Endodermal cell (in vitro differentiated cells): ENCODE measurements at places on chromosomes 12 and 14. TPM values are rescaled to one million over a fixed set of nuclear protein-coding genes. Genes with fewer than 3 reads are reported as not detected.

DNA sequence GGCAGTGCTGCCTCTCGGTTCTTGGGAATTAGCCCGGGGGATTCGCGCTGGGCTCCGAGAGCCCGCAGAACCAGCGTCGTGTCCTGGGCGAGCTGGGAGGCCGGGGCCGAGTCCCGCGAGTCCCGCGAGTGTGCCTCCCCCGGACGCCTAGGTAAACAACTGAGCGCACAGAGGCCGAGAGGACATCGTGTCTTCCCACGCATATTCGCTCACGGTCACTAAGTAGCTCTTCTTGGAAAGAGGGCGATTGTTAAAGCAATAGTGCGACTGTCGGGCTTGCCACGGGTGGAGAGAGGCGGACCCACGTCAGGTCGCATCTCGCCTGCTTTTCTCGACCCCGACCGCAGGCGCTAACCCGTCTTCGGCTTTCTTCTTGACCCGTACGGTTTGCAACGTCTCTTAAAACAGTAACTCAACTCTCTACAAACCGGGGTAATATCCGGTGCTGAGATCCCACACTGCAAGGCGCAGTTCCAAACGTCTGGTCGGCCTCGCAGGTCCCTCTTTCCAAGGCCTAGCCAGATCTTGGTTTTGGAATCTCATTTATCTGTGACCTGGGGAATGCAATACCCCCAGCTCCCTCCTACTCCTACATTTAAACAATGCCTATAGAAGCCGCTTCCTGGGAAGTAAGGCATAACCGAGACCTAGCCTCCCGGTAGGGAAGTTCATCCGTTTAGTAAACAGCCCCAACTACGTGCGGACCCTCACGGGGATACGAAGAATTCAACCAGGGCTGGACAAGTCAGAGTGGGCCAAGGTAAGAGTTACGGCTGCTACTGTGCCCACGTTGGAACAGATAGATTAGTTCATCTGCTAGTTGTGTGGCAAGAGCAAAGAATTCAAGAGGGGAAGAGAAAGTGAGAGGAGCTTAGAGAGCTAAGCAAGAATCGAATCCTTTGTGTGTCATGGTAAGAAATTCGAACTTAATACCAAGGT lies 736 bp upstream of the PHLDA1 start:
- peak overlapping the region; percentile 90 for H3K4me3 ChIP-seq
- no peaks in the 10 kb centered on the region for H3K36me3 ChIP-seq
- H3K27me3 ChIP-seq: no peaks in the 10 kb centered on the region
- H3K4me1 ChIP-seq: peaks cover 4% of the 10 kb centered on the region

DNA sequence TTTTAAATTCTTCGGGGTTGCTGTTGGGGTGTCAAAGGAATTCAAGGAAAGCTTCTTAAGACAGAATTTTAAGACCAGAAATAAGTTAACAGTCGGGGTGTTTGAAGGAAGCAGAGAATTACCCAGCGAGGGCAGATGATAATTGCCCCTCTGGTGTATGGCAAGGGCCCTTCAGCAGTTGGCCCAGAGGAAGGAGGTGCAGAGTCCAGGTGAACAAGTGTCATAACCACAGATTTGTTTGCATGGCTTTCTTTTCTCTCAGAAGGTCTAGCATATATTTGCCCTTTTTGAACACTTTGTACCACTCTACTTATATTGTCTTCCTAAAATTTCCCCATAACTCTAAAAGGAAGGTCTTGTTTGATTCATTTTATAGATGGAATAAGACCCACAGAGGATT lies 1.8 kb downstream of the PDE6H start:
- no peaks in the 10 kb centered on the region for H3K36me3 ChIP-seq
- no peak for DNase-seq
- peaks cover 3% of the 10 kb centered on the region for H3K4me1 ChIP-seq
- no peak overlapping the region for H3K27ac ChIP-seq
- H3K4me3 ChIP-seq: no peak overlapping the region

GRCh38 chr14:67140556-67140955 lies 48.7 kb upstream of the GARIN2 start:
- H3K36me3 ChIP-seq: no peaks in the 10 kb centered on the region
- no peak overlapping the region for H3K4me3 ChIP-seq
- H3K27ac ChIP-seq: no peak overlapping the region
- H3K27me3 ChIP-seq: no peaks in the 10 kb centered on the region
- DNase-seq: no peak
- no peaks in the 10 kb centered on the region for H3K4me1 ChIP-seq

DNA sequence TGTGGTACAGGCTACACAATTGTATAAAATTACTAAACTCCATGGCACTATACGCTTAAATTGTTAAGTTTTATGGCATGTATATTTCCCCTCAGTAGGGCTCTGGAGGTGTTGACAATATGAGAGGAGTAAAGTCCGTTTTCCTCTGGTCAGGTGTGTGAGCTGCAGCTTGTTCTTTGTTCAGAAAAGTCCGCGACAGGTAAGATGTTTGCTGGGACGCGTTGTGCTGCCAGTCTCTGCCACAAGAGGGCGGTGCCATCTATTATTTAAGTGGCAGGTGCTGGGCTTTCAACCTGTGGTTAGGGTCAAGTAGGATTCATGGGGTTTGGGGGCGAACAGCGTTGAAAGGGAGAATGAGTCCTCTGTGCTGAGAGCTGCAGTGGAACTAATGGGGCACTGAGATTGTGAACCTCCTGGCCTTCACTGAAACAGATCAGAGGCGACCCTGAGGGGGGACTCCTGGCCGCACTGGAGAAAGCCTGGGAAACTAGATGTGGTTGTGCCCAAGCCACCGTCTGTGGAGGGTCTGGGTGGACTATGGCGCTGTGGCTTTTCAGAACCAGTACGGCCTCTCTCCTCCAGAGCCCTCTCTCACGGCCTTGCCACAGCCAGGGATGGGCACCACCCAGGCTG lies 179.0 kb downstream of the SLC15A4 start:
- peak; percentile 96 for DNase-seq
- no peaks in the 10 kb centered on the region for H3K36me3 ChIP-seq
- H3K27ac ChIP-seq: no peak overlapping the region

DNA sequence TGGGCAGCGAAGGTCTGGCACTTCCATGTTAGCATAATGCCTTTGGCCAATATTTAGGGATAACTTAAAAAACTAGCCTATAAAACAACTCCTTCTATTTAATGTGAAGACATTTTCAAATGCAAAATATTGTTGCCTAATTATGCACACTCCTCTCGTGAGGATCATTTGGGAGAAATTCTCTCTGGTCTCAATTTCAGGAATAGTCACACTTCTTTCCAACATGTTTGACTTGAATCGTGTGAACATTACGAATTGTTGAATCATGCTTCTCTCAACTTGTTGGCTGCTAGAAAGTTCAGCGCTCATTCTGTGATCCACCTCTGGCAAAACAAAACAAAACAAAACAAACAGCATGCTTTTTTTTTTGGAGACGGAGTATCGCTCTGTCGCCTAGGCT lies 313.2 kb downstream of the SEC23A start:
- no peaks in the 10 kb centered on the region for H3K36me3 ChIP-seq
- no peak overlapping the region for H3K27ac ChIP-seq
- no peak for DNase-seq
- H3K4me1 ChIP-seq: peaks cover 7% of the 10 kb centered on the region
- no peak overlapping the region for H3K4me3 ChIP-seq
- no peaks in the 10 kb centered on the region for H3K27me3 ChIP-seq

DNA sequence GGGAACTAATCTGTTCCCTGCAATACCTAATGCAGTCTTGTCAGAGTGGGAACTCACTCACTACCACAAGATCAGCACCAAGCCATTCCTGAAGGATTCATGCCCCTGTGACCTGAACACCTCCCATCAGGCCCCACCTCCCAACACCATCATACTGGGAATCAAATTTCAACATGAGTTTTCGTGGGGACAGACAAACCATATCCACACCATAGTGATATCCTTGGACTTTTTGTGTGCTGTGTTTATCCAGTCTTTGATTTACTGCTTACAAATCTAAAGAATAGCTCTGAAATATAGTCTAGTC lies 243.5 kb downstream of the FBXL14 start:
- H3K27ac ChIP-seq: no peak overlapping the region
- no peaks in the 10 kb centered on the region for H3K27me3 ChIP-seq
- peaks cover 4% of the 10 kb centered on the region for H3K36me3 ChIP-seq
- DNase-seq: no peak
- no peak overlapping the region for H3K4me3 ChIP-seq
- no peaks in the 10 kb centered on the region for H3K4me1 ChIP-seq

- H3K27me3 ChIP-seq: no peaks in the 10 kb centered on the region
- no peak overlapping the region for H3K27ac ChIP-seq
- peaks cover 9% of the 10 kb centered on the region for H3K4me1 ChIP-seq
- no peak overlapping the region for H3K4me3 ChIP-seq
- peaks cover 63% of the 10 kb centered on the region for H3K36me3 ChIP-seq
- DNase-seq: no peak
Measured at GRCh38 chr12:65838330-65838976, 14.2 kb downstream of the HMGA2 start.

DNA sequence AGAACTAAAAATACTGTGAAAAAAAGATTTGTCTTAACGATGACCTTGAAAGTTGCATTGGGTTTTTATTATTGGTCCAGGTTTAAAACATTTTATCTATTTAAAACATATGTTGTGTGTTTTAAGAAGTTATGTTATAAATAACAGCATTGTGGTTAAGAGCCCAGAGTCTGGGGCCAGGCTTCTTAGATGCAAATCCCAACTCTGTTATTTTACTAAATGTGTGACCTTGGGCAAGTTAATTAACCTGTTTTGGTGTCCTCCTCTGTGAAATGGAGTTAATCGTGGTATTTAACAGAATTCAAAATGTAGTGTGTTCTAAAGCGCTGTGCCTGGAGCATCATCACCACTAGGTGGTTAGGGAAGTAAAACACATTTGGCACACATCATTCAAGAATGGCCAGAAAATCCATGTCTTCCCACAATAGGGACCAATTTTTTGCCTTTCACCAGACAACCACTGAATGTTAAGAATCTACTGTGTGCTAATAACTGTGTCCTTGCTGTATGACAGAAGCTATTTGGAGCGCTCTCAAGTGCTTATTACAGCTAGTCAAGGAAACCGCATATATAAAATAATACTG lies 133.3 kb downstream of the MON2 start:
- H3K4me1 ChIP-seq: no peaks in the 10 kb centered on the region
- no peak overlapping the region for H3K27ac ChIP-seq
- H3K27me3 ChIP-seq: no peaks in the 10 kb centered on the region
- no peak for DNase-seq
- H3K36me3 ChIP-seq: peaks cover 13% of the 10 kb centered on the region

GRCh38 chr14:30525833-30526232 lies 33.1 kb upstream of the G2E3 start:
- H3K4me3 ChIP-seq: no peak overlapping the region
- H3K4me1 ChIP-seq: peaks cover 5% of the 10 kb centered on the region
- no peak overlapping the region for H3K27ac ChIP-seq
- no peak for DNase-seq
- H3K27me3 ChIP-seq: peaks cover 17% of the 10 kb centered on the region

The NUMB gene
- 75.8 and 85.2 TPM in 2 replicates for total RNA-seq

The PTPN6 gene
- total RNA-seq: 60.8 and 68.0 TPM in 2 replicates

The CFAP251 gene
- total RNA-seq: 3.3 and 3.4 TPM in 2 replicates

GRCh38 chr12:18719922-18720510 lies 17.8 kb downstream of the PLCZ1 start:
- no peaks in the 10 kb centered on the region for H3K36me3 ChIP-seq
- DNase-seq: no peak
- H3K27me3 ChIP-seq: no peaks in the 10 kb centered on the region
- no peak overlapping the region for H3K27ac ChIP-seq

- no peak for DNase-seq
- no peaks in the 10 kb centered on the region for H3K27me3 ChIP-seq
- no peak overlapping the region for H3K4me3 ChIP-seq
- H3K27ac ChIP-seq: no peak overlapping the region
- peaks cover 23% of the 10 kb centered on the region for H3K36me3 ChIP-seq
Measured at GRCh38 chr12:22494319-22494718, 50.0 kb downstream of the C2CD5 start.

- peak; percentile 91 for DNase-seq
- peaks cover 16% of the 10 kb centered on the region for H3K27me3 ChIP-seq
- no peaks in the 10 kb centered on the region for H3K4me1 ChIP-seq
- peaks cover 7% of the 10 kb centered on the region for H3K36me3 ChIP-seq
Measured at GRCh38 chr14:104820669-104821228, 19.8 kb downstream of the ZBTB42 start.

DNA sequence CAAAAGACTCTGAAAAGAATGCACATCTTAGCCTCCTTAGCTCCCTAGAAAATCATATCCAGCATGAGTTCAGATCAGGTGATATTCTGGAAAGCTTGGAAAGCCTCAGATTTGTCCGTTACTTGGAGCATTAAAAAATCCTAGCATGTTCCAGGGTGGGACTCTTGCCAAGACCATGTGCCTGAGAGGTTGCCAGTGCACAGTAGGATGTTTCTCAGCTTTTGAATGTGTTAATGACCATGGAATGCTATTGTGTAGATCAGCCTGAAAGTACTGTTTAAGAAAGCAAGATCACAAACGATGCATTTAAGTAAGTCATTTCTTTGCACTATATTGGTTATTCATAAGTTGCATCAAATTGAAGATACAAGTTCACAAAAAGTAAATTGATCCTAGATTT lies 230.5 kb downstream of the ETNK1 start:
- H3K4me3 ChIP-seq: peak overlapping the region; percentile 26
- peaks cover 9% of the 10 kb centered on the region for H3K36me3 ChIP-seq
- DNase-seq: peak; percentile 81
- H3K27ac ChIP-seq: no peak overlapping the region
- no peaks in the 10 kb centered on the region for H3K27me3 ChIP-seq

The SLC39A2 gene
- 0.25 and 0.35 TPM in 2 replicates for total RNA-seq

The PRR4 gene
- 1.2 to 3.8 TPM (median 2.6 TPM) in 3 replicates for total RNA-seq

The PMCH gene
- total RNA-seq: not detected in 3 replicates

The VRTN gene
- 96.3 and 108 TPM in 2 replicates for total RNA-seq
